Activated CD8-positive, alpha-beta memory T cell treated with anti-CD3 and anti-CD28 coated beads for 48 hours (primary cell): ENCODE measurements at places on chromosomes 7 and 10.

DNA sequence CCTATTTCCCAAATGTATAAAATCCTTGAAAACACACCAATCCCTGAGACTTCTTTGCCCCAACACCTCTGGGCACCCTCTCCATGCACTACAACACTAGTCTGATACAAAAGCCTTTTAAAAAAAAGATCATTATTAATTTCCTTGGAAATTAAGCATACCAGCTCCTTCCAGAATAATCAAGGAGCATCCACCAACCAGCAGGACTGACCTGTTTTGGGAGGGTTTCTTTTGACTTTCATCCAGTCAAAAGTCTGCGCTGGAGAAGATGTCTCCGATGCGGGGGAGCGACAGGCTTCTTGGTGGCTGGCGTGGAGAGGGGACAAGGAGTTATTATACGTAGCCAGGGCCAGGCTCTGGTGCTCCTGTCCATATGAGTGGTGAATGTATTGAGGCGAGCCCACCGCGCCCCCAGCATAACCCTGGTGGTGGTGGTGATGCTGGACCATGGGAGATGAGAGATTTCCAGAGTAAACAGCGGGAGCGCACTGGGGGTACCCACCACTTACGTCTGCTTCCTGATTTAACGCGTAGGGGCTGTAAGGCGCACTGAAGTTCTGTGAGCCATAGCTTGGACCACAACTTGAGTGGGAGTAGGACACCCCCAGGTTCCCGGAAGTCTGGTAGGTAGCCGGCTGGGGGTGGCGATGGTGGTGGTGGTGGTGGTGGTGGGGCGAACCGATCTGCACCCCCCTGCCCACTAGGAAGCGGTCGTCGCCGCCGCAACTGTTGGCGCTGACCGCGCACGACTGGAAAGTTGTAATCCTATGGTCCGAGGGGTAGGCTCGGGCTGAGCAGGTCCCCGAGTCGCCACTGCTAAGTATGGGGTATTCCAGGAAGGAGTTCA, 527 bp downstream of the HOXA1 start:
- no peak for DNase-seq

- no peak for DNase-seq
These were observed 2.4 kb downstream of the PMPCB start for GRCh38 chr7:103299660-103300059.

DNA sequence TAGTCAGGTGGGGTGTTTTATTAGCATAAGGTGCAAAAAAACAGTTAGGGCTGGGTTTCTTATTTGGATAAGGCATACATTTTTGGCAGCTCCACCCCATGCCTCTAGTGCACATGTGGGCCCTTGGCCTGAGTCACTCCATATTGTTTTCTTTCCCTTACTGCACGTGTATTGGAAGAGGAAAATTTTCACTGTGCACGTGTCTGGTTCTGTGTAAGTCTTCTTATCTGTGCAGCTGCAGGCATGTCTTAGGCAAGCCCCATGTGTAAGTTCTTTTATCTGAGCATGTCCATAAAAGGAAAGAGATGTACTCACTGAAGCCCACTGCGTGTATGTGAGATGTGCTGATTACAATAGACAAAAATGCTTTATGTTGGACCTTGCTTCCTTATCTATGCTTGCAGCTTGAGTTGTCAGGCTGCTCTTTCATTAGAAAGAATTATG, 540.3 kb upstream of the IGFBP3 start:
- no peak for DNase-seq

DNA sequence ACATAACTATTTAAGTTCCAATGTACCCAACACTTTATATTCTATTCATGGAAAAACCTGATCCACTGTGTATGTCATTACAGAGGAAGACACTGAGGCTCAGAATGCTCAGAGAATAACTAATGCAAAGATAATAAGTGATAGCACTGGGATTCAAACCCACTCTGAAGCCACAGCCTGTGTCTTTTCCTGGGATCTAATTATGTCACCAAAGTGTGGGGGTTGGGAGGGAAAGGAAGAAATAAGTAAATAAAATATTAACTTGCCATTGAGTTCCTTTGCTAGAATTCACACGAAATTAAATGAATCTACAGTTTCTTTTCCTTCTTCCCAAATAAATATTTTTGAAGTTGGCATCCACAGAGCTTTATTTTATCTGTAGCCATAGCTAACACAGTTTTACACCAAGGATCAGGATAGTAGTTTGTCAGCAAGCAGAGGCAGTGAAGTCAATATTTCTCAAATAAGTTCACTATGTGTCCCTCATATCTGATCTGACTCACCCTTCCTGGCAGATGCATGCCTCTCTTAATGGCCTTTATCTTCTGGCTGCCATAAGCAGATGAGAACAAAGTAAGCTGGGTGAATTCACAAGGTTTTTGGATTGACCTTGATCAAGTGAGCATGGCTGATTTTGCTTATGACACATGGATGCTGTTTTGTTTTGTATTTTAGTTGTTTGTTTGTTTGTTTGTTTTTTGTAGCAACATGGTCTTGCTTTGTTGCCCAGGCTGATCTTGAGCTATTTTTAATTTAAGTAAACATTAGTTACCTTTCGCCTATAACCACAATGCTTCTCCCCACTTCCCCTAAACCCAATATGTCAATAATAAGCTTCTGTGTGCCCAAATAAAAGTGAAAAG, 6.3 kb downstream of the RAPGEF5 start:
- no peak for DNase-seq

DNA sequence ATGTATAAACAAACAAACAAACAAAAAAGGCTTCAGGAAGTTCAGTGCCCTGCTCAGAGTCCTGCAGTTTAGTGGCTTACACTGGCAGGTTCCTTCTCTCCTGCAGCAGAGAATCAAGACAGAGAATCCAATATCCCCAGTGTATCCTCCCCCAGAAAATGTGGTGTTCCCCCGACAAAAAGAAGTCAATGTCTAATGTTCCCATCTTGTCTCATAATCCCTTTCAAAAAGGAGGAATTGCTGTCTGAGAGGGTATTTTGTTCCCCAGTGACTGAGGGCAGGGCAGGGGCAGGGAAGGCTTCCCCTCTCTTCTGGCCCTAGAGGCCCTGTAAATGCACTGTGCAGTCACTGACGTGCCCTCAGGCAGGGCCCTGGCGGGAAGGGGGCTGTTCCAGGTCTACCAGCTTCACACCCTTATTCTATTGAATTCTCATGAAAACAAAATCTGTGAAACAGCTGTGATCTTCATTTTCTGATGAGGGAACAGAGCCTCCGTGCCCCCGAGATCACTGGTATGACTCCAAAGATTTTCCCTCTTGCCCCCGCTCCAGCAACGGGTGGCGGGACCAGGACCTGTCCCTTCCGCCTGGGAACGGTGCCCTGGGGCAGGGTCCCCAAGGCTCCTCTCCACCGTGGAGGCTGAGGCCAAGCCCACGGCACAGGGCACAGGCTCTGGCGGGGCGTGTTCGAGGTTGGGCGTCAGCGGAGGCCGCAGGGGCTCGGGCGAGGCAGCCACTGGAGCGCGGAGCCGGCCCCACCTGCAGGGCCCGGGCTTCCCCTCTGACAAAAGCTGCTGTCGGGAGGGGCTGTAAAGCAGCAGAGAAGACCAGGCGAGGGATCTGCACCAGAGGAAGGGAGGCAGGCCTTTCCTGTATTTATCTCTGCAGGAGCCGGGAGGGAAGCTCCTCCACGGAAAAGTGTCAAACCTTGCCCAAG, 13.4 kb upstream of the WDFY4 start:
- no peak for DNase-seq

- no peak for DNase-seq
These were observed 28.4 kb downstream of the PCDH15 start for GRCh38 chr10:54772468-54773122.

- DNase-seq = no peak
These were observed 15.5 kb downstream of the ACBD5 start for GRCh38 chr10:27225011-27225590.

DNA sequence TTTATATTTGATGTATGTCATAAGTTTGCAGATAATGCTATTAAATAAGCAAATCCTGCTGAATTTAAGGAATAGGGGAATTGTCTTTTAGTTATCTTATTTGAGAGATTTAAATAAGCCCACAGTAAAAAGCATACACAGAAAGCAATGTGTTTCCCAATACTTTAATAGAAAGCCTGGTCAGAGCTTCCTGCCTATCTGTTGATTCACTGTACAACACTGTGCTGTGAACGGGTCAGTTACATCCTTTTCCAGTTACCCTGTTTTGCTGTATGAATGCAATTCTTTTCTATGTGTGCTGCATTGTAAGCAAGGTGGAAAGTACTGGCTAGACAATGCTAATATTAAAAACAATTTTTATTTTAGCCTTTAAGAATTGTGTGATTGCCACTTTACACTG, 81.2 kb downstream of the ANKRD7 start:
- DNase-seq = no peak

DNA sequence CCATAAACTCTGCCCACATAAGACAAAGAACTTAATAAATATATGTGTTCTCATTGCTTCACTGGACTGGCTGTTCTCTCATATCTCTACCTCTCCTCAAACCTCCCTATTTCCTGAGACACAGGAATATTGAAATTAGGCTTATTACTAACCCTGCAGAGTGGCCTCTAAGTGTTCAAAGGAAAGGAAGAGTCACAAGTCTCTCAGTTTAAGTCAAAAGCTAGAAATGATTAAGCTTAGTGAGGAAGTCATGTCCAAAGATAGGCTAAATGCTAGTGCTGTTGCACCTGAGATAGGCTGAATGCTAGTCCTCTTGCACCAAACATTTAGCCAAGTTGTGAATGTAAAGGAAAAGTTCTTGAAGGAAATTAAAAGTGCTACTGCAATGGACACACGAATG, 41.1 kb downstream of the GNAI1 start:
- no peak for DNase-seq

GRCh38 chr10:87866412-87866974, 3.1 kb downstream of the PTEN start:
- no peak for DNase-seq

GRCh38 chr7:1700086-1700485, 30.0 kb downstream of the ELFN1 start:
- no peak for DNase-seq

DNA sequence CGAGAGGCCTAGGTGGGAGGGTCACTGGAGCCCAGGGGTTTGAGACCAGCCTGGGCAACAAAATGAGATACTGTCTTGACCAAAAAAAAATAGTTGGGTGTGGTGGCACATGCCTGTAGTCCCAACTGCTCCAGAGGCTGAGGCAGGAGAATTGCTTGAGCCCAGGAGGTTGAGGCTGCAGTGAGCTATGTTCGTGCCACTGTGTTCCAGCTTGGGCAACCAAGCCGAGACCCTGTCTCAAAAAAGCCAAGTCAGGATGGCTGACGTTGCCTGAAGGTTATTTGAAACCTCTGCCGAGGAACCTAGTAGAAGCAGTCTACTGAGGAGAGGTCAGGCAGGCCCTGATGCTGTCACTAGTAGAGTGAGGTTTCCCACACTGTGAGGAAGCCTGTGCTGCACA, 22.8 kb downstream of the DNAJB6 start:
- DNase-seq = no peak

DNA sequence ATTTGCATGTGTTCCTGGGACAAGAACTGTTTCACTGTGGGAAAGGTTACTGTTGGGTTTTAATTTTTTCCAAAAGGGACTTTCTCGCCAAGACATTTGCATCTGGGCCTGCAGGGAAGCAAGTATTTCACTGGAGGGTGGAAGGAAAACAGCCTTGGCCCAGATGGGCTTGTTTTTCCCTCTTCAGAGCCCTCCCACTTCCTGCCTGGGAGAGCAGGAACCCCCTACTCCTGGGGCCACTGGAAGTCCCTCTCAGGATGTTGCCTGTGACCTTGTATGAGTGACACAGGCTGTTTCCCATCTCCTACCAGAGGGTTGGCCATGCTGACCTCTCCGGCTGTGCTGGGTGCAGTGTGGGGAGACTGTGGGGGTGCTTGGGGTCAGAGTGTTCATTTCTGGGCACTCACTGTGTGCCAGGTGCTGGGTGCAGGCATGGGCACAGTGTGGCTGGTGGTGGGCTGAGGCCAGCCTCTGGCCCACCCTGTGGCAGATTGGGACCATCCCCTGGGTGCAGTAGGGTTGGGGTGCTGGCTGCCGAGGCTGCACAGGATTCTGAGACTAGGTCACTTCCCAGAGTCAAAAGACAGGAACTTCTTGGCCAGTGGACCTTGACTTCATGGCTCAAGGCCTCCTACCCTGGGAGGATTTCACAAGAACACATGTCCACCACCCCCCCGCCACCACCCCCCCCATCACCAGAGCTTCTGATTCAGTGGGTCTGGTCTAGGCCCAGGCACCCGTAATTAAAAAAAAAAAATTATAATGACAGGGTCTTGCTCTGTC, 10.2 kb downstream of the TSPAN15 start:
- no peak for DNase-seq

- no peak for DNase-seq
These were observed 46.1 kb upstream of the NPTX2 start for GRCh38 chr7:98571006-98571405.
